ENCODE measurements at places on chromosomes 12 and 14. TPM values are rescaled to one million over a fixed set of nuclear protein-coding genes. Genes with fewer than 3 reads are reported as not detected.

ANKS1B gene
- 0.62 TPM for polyA plus RNA-seq

RASSF9 gene
- 0.95 TPM for polyA plus RNA-seq

MYH6 gene
- polyA plus RNA-seq = 5,104 TPM

GAPDH gene
- polyA plus RNA-seq = 6,374 TPM

FITM1 gene
- 276 TPM for polyA plus RNA-seq

GPX2 gene
- 0.26 TPM for polyA plus RNA-seq

GRCh38 chr12:59737725-59738463, 142.1 kb downstream of the SLC16A7 start:
- peaks cover 26% of the 10 kb centered on the region for H3K4me1 ChIP-seq
- no peaks in the 10 kb centered on the region for H3K27me3 ChIP-seq
- DNase-seq = no peak
- peak overlapping the region; percentile 9 for H3K4me3 ChIP-seq
- H3K36me3 ChIP-seq = no peaks in the 10 kb centered on the region

GRCh38 chr14:104580961-104581360, 1.4 kb downstream of the C14orf180 start:
- no peaks in the 10 kb centered on the region for H3K27me3 ChIP-seq
- no peaks in the 10 kb centered on the region for H3K4me1 ChIP-seq
- peak overlapping the region; percentile 92 for H3K27ac ChIP-seq
- DNase-seq = peak; percentile 79

DNA sequence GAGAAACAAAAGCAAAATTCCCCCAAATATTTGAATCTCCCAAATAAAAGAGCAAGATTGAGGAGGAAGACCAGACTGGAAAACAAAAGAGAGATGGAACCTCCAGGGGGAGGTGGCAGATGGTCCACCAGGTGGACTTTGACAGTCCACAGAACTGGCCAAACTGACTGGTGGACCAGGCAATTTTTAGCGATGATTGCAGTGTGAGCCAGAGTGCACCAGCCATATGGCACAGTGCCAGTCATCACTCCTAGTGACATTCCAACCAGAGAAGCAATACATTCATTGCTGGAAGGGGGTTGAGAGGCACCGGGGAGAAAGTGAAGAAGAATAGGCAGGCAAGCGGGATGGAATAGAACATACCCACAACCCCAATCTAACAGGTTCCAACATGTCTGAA, 182.9 kb downstream of the EXOC5 start:
- no peaks in the 10 kb centered on the region for H3K4me1 ChIP-seq
- H3K4me3 ChIP-seq = no peak overlapping the region
- H3K27ac ChIP-seq = no peak overlapping the region

DNA sequence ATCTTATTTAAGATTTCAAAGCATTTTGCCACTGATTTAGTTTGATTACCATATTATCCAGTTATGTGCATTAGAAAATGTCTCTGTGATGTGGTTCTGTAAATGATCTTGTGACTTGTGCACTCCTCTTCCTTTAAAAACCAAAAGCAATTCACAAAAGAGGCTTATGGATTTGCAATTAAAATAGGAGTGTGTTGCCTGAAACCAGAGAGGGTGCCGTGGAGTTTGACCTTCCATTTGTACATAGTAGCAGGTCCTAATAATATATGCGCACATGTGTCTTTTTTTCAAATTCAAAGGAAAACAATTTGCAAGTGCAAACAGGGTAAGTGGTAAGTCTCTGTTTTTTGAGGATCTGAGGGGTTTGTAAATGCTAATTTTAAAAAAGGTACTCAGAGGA, 470.9 kb downstream of the VRK1 start:
- no peak overlapping the region for H3K4me3 ChIP-seq
- no peaks in the 10 kb centered on the region for H3K36me3 ChIP-seq
- no peaks in the 10 kb centered on the region for H3K4me1 ChIP-seq
- peaks cover 13% of the 10 kb centered on the region for H3K27me3 ChIP-seq

DNA sequence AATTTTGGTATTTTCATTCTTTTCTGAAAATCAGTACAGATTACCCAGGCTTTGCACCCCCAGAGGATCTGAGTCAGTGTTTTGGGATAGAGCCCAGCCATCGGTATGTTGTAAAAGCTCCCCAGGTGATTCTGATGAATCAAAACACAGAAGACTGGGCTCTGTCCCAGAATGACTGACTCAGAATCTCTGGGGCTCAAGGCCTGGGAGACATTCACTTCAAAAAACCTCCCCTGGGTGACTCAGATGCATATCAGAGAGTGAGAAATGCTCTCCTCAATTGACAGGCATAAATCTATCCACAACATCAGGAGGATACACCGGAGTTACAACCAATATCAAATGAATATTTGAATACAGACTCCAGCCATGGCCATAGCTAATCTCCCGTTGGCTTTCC, 32.6 kb downstream of the SLC35F4 start:
- H3K27ac ChIP-seq = no peak overlapping the region
- no peaks in the 10 kb centered on the region for H3K27me3 ChIP-seq
- no peak for DNase-seq
- H3K36me3 ChIP-seq = no peaks in the 10 kb centered on the region
- H3K4me1 ChIP-seq = no peaks in the 10 kb centered on the region

DNA sequence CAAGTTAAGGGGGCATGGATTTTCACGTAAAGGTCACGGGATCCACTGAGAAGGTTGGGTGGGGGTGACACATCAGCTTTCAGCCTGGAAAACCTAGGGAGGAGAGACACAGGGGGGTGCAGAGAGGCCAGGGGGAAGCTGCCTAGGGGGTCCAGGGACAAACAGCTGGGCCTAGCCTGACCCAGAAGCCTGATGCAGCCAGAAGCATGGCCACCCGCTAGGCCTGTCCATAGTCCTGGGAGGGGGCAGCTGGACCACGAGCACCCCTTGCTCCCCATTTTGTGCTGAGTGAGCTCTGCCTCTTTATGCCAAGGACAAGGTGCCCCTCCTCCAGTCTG, 322.7 kb upstream of the RTL1 start:
- no peak overlapping the region for H3K4me3 ChIP-seq
- no peaks in the 10 kb centered on the region for H3K27me3 ChIP-seq
- no peak overlapping the region for H3K27ac ChIP-seq
- DNase-seq = no peak

GRCh38 chr12:41968599-41968998, 176.1 kb downstream of the GXYLT1 start:
- no peak for DNase-seq
- H3K27ac ChIP-seq = no peak overlapping the region
- H3K27me3 ChIP-seq = no peaks in the 10 kb centered on the region
- H3K4me1 ChIP-seq = no peaks in the 10 kb centered on the region
- no peak overlapping the region for H3K4me3 ChIP-seq

GRCh38 chr12:113142173-113142885, 6.8 kb upstream of the RASAL1 start:
- H3K36me3 ChIP-seq = no peaks in the 10 kb centered on the region
- peak; percentile 46 for DNase-seq
- no peak overlapping the region for H3K27ac ChIP-seq

DNA sequence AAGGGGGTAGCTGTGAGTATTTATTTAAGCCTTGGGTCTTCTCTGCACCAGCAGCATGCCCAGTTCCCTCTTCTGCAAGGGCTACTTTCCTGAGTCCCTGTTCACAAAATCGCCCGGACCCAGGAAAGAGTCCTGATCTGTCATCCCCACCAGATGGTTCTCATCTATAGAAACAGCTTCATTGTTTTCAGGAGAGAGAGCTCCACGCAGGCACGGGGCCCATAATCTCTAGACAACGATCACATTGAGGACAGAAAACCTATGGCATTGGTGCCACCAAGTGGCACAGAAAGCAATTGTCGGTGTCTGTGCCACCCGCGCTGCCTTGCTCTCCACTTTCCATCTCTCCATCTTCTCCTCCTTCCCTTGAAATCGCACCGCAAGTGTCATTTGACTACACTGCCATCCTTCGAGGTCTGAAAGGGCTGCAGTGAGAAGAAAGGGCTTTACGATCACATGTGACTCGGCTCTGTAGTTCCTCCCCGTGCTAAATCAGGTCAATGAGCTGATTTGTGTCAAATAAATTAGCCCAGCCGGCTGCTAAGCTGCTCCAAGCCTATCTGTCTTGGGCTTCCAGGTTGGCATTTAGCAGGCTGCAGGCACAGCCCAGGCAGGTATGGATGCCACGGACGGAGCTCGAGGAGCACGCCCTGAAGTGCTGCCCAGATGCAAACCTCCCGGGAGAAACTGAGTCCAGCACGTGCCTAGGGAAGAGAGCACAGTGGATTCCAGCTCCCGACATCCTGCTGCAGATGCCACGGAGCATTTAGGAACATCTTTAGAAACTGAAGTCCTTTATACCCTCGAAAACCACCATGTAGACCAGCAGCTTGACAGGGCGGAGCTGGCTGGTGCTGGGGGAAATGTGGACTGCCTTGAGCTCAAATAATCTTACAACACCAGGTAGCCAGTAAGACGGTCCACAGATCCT, 28.8 kb downstream of the SPRING1 start:
- H3K36me3 ChIP-seq = no peaks in the 10 kb centered on the region
- DNase-seq = peak; percentile 58
- H3K4me3 ChIP-seq = no peak overlapping the region
- H3K4me1 ChIP-seq = peaks cover 20% of the 10 kb centered on the region
- no peak overlapping the region for H3K27ac ChIP-seq

- DNase-seq = no peak
- H3K27me3 ChIP-seq = no peaks in the 10 kb centered on the region
- no peaks in the 10 kb centered on the region for H3K36me3 ChIP-seq
- H3K4me3 ChIP-seq = no peak within 1 kb of the TSS
- peaks cover 17% of the 10 kb centered on the region for H3K4me1 ChIP-seq
- no peak within 1 kb of the TSS for H3K27ac ChIP-seq
Measured at GRCh38 chr12:54364413-54364812, at the start of gene GPR84. Gene GPR84, minus strand, starts transcription at chr12:54364486. Its CDS starts 635 bp downstream, at chr12:54363851.

DNA sequence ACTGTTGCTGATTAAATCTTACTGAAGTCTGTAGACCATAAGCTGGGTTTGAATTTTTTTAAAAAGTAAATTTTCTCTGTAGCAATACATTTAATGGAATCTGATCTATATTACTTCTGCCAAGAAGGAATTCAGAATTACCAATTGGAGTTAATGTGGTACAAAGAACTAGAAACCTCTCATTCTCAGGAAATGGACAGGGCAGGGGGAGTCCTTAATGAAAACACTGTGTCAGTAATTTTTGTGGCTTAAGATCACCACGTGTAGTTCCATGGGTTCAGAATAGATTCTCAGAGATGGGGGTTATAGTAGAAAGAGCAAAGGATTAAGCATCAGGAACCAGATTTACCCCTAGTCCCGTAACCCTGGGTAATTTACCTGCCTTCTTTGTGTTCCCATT, 30.3 kb downstream of the FBXL14 start:
- no peak overlapping the region for H3K27ac ChIP-seq
- no peaks in the 10 kb centered on the region for H3K36me3 ChIP-seq
- peaks cover 4% of the 10 kb centered on the region for H3K4me1 ChIP-seq
- no peaks in the 10 kb centered on the region for H3K27me3 ChIP-seq
- DNase-seq = no peak

- H3K27me3 ChIP-seq = no peaks in the 10 kb centered on the region
- no peak overlapping the region for H3K4me3 ChIP-seq
- no peaks in the 10 kb centered on the region for H3K4me1 ChIP-seq
- no peak for DNase-seq
- no peaks in the 10 kb centered on the region for H3K36me3 ChIP-seq
- no peak overlapping the region for H3K27ac ChIP-seq
Measured at GRCh38 chr14:95935228-95935822, 58.7 kb downstream of the TUNAR start.

DNA sequence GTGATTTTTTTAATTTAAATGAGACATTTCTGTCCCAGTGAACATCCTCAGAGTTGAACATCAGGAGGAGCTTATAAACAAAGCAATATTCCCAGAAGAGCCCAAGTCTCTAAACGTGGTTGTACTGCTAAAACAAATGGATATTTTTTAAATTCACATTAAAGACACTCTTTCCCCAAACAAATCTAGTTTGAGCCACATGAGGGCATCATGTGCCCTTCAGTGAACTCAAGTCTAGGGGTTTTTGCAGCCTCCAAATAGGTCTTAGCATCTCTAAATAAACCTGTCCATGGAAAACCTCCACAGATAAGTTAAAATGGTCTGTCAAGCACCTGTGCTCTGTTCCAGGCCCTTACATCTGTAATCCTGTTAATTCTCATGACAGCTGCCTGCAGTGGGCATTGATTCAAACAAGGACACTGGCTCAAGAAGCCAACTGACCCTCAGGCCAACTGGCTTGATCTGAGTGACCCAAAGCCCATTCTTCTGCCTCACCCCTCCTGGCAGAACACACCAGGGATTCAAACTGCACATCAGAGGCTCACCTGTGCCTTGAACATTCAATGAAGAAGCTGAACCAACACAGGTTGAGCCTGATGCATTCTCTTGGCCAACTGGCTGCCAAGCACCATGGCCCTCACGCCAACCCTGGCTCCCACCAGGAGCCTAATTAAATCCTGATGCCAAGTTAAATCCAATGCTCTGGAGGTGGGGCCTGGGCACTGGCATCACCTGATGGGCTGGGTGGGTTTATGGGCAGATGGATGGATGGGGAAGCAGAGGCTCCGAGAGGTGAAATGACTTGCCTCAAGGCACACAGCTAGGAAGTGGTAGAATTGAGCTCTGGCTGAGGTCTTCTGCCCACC, 8.6 kb downstream of the ISCU start:
- H3K4me1 ChIP-seq = peaks cover 15% of the 10 kb centered on the region
- peak; percentile 1 for DNase-seq
- no peaks in the 10 kb centered on the region for H3K27me3 ChIP-seq
- H3K36me3 ChIP-seq = peaks cover 41% of the 10 kb centered on the region

- no peak for DNase-seq
- H3K27ac ChIP-seq = no peak overlapping the region
- H3K4me1 ChIP-seq = peaks cover 34% of the 10 kb centered on the region
Measured at GRCh38 chr12:116882742-116883141, 1.5 kb upstream of the HRK start.

DNA sequence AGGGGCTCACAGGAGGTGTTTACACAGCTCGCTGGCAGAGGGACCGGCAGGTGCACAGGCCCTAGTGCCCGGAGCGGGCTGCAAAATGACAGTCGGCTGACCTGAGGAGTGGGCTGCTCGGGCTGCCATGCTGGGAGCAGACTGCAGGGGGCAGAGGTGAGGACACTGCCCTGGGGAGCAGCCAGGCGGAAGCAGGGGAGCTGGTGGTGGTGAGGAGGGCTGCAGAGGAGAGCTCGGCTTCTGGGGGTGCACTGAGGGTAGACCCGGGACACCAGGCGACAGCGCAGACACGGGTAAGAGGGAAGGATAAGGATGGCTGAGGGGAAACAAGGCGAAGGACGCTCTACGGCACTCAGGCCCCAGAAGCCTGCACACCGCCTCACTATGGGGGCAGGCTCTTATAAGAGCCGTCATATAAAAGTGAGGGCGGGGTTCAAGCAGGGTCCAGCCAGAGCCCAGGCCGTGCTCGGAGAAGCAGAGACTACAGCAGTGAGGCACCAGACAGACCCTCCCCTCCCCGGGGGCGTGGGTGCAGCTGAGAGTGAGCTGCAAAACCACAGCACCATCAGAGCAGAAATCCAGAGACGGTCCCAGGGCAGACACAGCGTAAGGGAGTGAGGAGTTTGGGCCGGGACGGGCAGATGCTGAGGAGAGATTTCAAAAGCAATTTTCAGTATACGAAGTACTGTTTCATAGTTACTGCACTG, 62.5 kb downstream of the CCDC88C start:
- no peaks in the 10 kb centered on the region for H3K27me3 ChIP-seq
- no peak overlapping the region for H3K4me3 ChIP-seq
- no peak overlapping the region for H3K27ac ChIP-seq
- H3K4me1 ChIP-seq = peaks cover 15% of the 10 kb centered on the region
- H3K36me3 ChIP-seq = no peaks in the 10 kb centered on the region
- no peak for DNase-seq

- no peaks in the 10 kb centered on the region for H3K27me3 ChIP-seq
- no peak for DNase-seq
- peaks cover 23% of the 10 kb centered on the region for H3K36me3 ChIP-seq
- no peak overlapping the region for H3K4me3 ChIP-seq
- H3K4me1 ChIP-seq = no peaks in the 10 kb centered on the region
- H3K27ac ChIP-seq = no peak overlapping the region
Measured at GRCh38 chr14:65002586-65003210, 16.0 kb downstream of the FNTB start.

Data from heart left ventricle (tissue), 16 donors.